SJSA1 (cell line): ENCODE measurements at places on chromosomes 7 and 10. TPM values are rescaled to one million over a fixed set of nuclear protein-coding genes. Genes with fewer than 3 reads are reported as not detected.
A peak's percentile ranks its signal among the peaks of the same experiment; 100 is the strongest.

CPA4 gene
- total RNA-seq, result 12.0 and 14.7 TPM in 2 replicates

GRCh38 chr10:71435571-71436267 is 39.0 kb downstream of the CDH23 start:
- H3K4me1 ChIP-seq, result no peaks in the 10 kb centered on the region
- H3K27me3 ChIP-seq, result no peaks in the 10 kb centered on the region
- no peak overlapping the region for H3K27ac ChIP-seq
- no peak overlapping the region for H3K4me3 ChIP-seq
- H3K36me3 ChIP-seq, result no peaks in the 10 kb centered on the region

GRCh38 chr10:92420546-92421275 is 129.7 kb downstream of the MARCHF5 start:
- H3K27ac ChIP-seq, result no peak overlapping the region
- H3K4me3 ChIP-seq, result no peak overlapping the region
- no peak for DNase-seq
- no peaks in the 10 kb centered on the region for H3K36me3 ChIP-seq
- no peaks in the 10 kb centered on the region for H3K27me3 ChIP-seq

DNA sequence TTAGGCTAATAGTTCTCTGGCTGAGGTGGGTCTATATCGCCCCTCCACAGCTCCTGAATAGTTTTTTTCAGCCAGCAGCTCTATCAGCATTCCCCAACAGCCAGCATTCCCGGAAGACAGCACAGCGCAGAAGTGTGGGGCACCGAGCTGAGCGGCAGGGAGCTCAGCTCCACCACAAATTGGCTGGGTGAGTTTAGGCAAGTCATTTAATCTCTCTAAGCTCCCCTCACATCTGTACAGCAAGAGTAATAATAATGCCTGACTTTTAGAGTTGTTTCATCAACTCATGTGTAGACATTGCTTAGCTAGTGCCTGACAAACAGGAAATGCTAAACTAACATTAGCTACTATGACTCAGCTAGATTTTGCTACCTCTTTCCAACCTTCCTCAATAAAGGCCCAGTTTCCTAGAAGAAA is 247.9 kb upstream of the PTN start:
- H3K4me3 ChIP-seq, result no peak overlapping the region
- peak overlapping the region; percentile 85 for H3K27ac ChIP-seq
- H3K36me3 ChIP-seq, result no peaks in the 10 kb centered on the region; the same call in 1 of the 2 replicates
- H3K27me3 ChIP-seq, result no peaks in the 10 kb centered on the region
- H3K4me1 ChIP-seq, result peaks cover 24% of the 10 kb centered on the region

GRCh38 chr7:116230191-116231005 is 20.1 kb downstream of the TES start:
- H3K27me3 ChIP-seq, result no peaks in the 10 kb centered on the region
- peaks cover 14% of the 10 kb centered on the region for H3K36me3 ChIP-seq
- no peak overlapping the region for H3K4me3 ChIP-seq
- H3K27ac ChIP-seq, result peak overlapping the region; percentile 37
- peaks cover 61% of the 10 kb centered on the region for H3K4me1 ChIP-seq

DNA sequence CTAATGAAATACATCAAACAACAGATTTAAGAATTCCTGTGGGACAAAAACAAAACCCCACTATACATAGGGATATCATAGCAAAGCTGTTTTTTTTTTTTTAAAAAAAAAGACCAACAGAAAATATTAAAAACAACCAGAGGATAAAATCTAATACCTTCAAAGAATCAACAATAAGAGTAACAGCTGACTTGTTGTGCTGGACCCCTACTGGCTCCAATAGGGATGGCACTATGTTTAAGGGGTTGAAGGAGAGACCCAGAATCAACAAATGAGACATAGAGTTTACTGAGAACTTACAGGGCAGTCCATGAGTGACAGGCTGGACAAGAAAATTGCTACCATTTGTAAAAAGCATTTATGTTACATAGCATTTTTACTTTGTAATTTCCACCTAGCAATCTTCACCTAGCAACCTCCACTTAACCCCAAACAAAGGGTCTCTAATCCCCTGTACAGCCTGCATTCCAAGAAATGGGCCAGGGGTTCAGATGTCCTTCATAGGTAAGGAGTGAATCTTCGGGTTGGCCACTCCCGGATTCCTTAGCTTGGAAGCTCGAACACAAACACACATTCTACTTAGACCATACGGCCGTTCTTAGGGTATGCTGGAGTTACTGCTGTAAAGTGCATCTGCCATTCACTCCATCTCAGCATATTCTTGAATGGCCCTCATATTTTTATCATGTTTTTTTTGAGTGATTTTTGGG is 25.8 kb downstream of the ASZ1 start:
- H3K4me3 ChIP-seq, result no peak overlapping the region
- H3K27ac ChIP-seq, result no peak overlapping the region
- H3K36me3 ChIP-seq, result no peaks in the 10 kb centered on the region
- no peaks in the 10 kb centered on the region for H3K27me3 ChIP-seq

ARMS2 gene
- total RNA-seq, result not detected in 2 replicates

GRCh38 chr7:147571436-147572185 is 1019.0 kb upstream of the C7orf33 start:
- H3K27ac ChIP-seq, result peak overlapping the region; percentile 62; the same call in 1 of the 2 replicates
- DNase-seq, result no peak
- H3K4me1 ChIP-seq, result peaks cover 22% of the 10 kb centered on the region
- H3K27me3 ChIP-seq, result no peaks in the 10 kb centered on the region
- no peak overlapping the region for H3K4me3 ChIP-seq
